ENCODE measurements at places on chromosomes 2 and 18. TPM values are rescaled to one million over a fixed set of nuclear protein-coding genes. Genes with fewer than 3 reads are reported as not detected.

The DSG3 gene
- total RNA-seq = not detected

The STPG4 gene
- not detected for total RNA-seq

GRCh38 chr2:101696272-101697123 is 1.0 kb upstream of the MAP4K4 start:
- DNase-seq = no peak

The FBLN7 gene
- 0.68 TPM for total RNA-seq

The STK36 gene
- 13.9 TPM for total RNA-seq

- no peak for DNase-seq
Observed at GRCh38 chr2:64731746-64732145, 78.0 kb upstream of the SERTAD2 start.

The MDH1B gene
- total RNA-seq = 3.6 TPM

- no peak for DNase-seq
Observed at GRCh38 chr2:2799151-2799697, 468.1 kb upstream of the MYT1L start.

The C2orf80 gene
- not detected for total RNA-seq

The VAMP8 gene
- 6.0 TPM for total RNA-seq

DNA sequence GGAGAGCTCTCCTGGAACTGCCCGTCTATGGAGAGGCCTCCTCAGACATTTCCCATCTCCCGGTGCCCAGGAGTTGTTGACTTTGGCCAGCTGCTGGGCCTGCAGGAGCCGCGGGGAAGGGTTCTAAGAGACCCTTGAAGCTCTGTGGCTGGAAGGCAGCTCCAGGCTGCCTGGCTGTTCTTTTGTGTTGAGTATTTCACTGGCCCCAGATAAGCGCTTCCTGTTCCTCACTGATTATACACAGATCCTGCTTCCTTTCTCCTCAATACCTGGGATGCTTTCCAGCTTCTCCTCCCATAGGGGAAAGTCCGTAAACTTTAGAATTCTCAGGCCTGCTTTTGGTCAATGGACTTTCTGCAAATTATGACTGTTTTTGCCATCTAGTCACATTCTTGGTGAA is 57.8 kb downstream of the TGOLN2 start:
- DNase-seq = no peak

The MGAT4A gene
- 3.9 TPM for total RNA-seq

DNA sequence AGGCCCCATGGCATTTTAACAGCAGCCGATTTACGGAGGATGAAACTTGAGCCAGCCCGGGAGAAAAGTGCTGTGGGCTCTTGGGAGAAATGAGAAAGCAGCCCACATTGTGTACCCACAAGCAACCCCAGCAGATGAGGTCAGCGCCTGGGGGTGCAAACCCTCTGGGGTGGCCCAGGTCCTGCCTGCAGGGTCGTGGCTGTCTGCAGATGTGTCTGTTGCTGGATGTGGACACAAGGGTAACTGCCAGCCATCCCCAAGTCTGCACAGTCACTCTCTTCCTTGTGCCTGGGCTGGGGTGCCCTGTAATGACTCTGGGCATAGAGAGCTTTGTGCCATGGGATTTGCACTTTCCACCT is 170.8 kb downstream of the PRKCE start:
- peak; percentile 73 for DNase-seq

GRCh38 chr2:26184121-26184520 is 11.2 kb downstream of the GAREM2 start:
- no peak for DNase-seq

GRCh38 chr18:58557008-58557435 is 71.9 kb downstream of the ALPK2 start:
- DNase-seq = no peak

- no peak for DNase-seq
Observed at GRCh38 chr2:240981280-240981679, 17.1 kb upstream of the SNED1 start.

DNA sequence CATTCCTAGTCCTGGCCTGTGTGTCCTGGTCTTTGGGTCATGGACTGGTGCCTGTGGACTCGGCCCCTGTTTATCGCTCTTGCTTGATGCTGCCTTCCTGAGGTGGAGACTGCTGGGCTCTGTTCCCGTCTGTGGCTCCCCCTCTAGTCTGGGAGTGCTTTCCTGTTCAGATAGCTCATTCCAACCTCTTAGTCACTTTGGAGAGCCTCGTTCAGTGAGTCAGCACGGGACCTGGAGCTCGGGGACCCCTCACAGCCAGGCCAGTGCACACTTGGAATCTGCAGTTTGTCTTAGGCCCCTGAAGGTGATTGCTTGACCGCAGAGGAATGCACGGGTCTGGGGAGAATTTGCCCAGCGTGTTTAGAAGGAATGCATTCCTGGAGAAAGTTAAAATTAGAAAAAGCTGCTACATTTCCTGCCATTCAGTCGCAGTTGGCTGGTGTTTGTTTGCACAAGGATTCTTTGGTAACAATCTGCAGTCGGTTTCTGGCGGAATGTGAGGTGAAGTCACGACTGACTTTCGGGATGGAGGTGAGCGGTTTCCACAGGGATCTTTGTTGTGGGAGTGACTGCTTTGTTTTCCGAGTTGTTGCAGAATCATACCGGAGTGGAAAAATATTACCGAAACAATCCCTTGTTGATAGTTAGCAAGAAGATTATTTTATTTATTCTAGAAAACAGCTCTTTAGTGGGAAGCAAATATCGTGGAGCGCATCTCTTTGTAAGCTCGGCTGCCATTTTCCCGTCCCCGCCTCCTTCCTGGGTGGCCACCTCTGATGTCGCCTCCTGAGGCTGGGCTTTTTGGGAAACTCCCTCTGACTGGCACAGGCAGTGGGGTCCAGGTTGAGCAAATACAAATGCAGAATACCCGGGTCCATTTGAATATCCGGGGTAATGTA is 29.6 kb downstream of the SH3BP4 start:
- peak; percentile 99 for DNase-seq

GRCh38 chr2:101277111-101277510 is 24.4 kb downstream of the CNOT11 start:
- peak; percentile 24 for DNase-seq

- no peak for DNase-seq
Observed at GRCh38 chr18:62369129-62369644, 44.1 kb downstream of the TNFRSF11A start.

The EML6 gene
- total RNA-seq = 2.1 TPM

DNA sequence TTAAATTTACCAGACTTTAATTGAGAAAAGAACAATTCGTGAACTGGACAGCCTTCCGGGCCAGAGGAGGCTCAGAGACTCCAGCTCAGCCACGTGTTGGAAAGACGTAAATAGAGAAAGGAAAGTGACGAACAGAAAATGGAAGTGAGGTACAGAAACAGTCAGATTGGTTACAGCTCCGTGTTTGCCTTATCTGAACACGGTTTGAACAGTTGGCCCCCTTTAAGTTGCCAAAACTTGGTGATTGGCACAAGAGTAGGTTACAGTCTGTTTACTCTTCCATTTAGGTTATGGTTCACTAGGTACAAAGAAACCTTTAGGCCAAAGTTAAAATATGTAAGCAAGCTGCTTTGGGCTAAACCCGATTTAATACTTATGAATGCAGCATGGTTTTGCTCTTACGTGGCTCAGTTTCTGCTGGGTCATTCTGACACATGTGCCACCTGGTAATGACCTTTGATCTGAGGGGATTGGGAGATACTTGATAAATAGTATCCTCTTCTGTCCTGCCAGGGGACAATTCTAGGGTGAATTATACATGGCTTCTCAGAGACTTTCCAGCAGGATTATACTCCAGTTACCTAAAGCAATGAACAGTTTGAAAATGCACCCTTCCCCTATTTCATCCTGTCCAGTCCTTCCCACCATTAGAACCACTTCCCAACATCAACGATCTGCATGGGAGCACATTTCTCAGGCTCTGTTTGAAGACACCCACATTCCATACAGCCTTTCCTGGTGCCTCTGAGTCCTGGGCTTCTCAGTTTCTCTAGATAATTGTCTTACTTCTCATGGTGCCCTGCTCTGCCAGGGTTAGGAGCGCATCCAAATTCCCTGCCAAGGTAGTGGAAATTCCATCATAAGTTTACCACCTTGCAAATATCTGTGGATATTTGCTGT is 65.1 kb upstream of the TGIF1 start:
- DNase-seq = no peak

DNA sequence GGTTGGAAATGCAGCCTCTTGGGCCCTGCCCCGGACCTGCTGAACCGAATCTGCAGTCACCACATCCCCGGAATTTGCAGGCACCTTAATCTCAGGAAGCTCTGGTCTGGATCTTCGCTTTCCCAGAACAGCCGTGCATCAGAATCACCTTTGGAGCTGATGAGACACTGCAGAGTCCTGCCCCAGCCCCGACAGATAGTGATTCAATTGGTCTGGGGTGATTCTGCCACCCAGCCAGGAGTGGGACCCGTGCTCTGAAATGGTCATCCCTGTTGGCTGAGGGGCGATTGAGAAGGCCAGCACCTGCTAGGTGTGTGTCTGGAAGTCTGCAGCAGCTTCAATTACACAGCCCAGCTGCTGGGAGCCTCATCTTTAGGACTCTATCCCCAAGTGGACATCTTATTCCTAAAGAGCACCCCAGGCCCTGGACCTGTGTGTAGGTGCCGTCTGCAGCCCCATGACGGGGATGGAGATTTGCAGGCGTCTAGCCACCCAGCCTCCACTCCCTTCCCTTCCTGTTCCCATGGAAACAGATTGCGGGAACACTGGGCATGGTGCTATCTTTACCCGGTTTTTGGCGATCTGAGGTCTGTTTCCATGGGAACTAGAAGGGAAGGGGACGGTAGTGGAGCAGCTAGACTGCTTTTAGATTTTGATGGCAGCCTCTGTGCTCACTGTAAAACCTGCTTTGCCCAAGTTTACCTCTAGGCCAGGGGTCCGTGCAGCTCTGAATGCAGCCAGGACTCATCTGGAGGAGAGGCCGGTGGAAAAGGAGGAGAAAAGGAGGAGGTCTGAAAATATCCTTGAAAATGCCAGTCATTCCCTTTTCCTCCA is 156.1 kb downstream of the LDLRAD4 start:
- DNase-seq = no peak

The CSRNP3 gene
- total RNA-seq = 2.7 TPM

DNA sequence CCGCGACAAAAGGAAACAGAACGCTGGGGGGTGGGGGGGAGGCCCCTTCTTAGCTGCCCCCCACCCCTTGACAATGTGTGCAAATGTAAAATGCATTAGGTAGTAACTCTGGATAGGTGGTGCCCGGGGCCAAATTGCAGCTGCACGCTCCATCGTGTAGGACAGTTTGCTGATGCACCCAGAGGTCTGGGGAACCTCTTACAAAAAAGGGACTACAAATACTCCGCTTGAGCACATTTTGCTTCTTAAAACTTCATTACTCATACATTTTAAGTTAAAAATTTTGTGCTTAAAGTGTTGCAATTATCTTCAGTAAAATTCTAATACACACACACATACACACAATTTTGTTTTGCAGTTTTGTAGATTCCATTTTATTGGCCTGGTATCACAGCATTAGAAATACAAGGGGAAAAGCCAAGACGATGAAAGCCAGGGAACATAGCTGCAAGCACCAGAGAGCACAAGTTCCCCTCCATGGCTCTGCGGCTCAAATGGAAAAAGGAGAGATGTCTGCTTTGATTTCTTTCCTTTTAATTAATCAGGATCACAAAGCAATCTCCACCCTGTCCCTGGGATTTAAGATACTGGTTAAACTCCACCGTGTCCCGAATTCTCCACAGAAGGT is 582.1 kb downstream of the ZEB2 start:
- peak; percentile 3 for DNase-seq

DNA sequence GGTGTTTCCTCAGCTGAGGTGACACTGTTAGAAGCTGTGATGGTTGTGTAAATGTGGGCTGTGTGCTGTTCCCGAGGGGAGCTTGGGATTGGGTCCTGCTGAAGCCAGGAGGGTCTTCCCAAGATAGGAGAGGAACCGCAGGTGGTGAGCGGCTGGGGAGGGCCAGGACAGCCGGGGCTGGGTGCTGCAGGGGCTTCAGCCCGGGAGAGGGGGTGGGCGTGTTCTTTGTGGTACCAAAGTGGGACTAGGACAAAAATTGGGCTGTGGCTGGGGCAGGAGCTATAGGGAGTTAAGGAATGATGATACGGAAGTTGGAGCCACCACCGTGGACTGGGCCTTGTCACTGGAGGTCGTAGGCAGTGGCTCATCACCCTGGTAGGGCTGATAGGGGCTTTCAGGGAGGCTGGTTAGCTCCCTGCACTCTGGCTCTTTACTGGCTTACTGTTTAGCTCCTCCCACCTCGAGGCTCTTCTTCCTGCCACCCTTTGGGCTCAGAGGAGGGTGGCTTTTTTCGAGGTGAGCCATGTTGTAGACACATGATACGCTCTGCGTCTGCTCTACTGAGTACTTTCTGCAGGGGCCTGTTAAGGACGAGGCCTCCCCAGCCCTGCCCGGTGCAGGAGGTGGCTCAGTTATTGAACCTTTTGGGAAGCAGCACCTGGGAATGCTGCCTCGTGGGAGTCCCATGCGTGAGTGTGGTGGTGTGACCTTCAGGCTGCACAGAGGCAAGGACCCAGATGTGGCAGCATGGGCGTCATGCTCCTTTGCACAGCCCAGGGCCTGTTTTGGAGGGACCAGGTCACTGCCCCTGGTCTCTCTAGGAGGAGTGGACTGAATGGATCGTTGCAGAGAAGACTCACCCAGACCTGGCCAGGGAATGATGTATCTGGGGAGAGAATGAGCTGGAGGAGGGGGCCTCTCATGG is 21.6 kb downstream of the ASB1 start:
- no peak for DNase-seq

- no peak for DNase-seq
Observed at GRCh38 chr2:232787806-232788205, 11.4 kb upstream of the KCNJ13 start.

GRCh38 chr2:232242316-232242715 is 136.2 kb upstream of the ALPP start:
- DNase-seq = no peak

DNA sequence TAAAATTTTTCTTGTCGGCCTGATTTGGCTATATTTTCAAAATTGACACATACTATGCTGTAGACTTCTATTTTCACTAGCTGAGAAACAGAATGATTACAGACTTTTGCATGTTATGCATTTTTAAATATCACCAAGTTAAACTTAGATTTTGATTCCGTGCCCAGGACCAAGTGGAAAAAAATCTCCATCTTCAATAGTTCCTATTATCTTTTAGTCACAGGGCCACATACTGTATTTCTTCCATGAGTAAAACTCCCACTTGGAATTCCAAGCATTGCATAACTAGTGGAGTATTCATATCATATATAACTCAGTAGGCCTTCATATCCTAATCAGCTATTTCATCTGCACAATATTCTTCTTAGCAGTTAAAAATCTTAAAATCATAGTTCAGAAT is 470.9 kb downstream of the ARHGAP15 start:
- no peak for DNase-seq

DNA sequence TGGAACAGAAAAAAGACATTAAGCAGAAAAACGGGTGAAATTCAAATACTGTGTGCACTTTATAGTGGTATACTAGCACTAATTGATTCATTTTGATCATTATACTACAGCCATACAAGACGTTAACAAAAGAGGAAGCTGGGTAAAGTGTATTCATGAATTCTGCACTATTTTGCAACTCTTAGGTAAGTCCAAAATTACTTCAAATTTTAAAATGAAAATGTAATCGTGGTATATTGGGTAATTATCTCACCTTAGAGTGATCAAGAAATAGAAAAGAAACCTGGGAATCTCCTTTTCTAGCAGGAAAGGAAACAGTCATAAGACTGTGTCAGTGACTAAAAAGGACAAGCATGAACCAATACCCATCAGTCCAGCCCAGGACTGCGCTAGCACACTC is 5.4 kb downstream of the TGFBRAP1 start:
- DNase-seq = no peak

- DNase-seq = no peak
Observed at GRCh38 chr2:72497763-72498162, 328.1 kb downstream of the EXOC6B start.
